ENCODE measurements at places on chromosomes 2 and 18.
A peak's percentile ranks its signal among the peaks of the same experiment; 100 is the strongest.

- no peak for DNase-seq
Observed at GRCh38 chr18:75418293-75419005, 9.1 kb downstream of the SMIM21 start.

- DNase-seq: no peak
Observed at GRCh38 chr18:13377496-13377895, 158.9 kb downstream of the LDLRAD4 start.

GRCh38 chr2:10890706-10891270, 20.9 kb upstream of the KCNF1 start:
- no peak for DNase-seq

DNA sequence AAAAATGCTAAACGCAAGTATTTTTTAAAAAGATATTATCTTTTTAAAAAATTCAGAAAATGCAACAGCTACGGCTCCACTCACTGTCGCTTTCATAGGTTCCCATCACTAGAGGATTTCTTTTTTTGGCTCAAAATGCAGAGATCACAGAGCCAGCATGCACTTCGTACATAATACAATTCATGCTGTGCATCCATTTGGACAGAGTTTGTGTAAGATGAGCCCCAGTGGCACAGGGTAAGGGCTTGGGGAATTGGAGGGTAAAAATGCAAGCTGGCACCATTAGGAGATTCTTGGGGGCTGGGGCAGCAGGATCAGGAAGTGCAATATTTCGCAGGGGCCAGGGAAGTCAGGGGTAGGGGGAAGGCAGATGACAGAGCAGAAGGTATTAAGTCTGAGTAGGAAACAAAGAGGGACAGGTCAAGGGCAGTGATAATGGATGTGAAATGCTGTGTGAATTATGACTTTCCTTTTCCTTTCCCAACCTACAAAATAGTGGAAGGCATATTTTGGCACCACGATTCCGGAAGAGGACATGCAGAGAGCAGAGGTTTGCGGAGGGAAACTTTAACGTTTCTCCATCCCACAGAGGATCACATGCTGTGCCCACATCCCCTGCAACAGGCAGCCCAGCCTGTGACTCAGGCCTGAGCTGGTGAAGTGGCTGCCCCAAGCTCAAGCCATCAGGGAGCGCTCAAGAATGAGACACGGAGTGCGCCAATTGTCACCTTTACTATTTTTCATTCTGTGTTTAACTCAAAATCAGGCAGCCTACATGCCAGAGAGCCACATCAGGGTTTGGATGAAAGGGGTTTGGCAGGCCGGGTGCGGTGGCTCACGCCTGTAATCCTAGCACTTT, 4.7 kb downstream of the CAPG start:
- DNase-seq: no peak

GRCh38 chr18:48022531-48023329, 92.3 kb upstream of the SMAD2 start:
- DNase-seq: peak; percentile 39

DNA sequence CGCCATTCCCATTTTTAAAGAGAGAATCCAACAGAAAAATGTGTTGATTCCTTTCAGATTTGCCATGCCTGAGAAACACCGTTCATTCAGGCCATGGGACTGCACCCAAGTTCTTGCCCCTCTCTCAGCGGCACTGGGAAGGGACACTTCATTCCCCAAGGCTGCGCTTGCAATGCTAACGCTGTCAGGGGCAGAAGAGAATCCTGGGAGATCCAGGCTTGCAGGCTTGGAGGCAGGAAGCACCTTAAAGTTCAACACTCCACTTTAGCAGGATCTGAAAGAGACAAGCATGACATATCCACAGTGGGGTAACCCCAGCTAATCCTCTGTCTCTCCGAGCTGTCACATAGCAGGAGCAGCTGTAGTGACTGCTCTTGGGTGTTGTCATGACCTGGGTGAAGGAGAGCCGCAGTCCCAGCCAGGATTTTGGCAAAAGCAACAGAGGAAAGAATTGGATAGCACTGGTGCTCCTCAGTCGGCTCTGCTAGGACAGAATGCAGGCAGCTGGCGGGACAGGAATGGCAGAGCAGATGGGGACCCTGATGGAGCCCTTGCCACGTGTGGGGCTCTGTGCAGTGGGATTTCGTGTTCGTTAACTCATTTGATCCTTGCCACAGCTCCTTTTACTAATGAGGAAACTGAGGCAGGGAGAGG, 22.0 kb upstream of the ODC1 start:
- DNase-seq: no peak
